Heart right ventricle (tissue), 16 donors: ENCODE measurements at places on chromosomes 16 and 17. TPM values are rescaled to one million over a fixed set of nuclear protein-coding genes. Genes with fewer than 3 reads are reported as not detected.

Gene ITGAL
- total RNA-seq, result 2.9 TPM

Gene CCDC57
- 10.8 TPM for total RNA-seq

Gene EMP2
- total RNA-seq, result 54.6 TPM

DNA sequence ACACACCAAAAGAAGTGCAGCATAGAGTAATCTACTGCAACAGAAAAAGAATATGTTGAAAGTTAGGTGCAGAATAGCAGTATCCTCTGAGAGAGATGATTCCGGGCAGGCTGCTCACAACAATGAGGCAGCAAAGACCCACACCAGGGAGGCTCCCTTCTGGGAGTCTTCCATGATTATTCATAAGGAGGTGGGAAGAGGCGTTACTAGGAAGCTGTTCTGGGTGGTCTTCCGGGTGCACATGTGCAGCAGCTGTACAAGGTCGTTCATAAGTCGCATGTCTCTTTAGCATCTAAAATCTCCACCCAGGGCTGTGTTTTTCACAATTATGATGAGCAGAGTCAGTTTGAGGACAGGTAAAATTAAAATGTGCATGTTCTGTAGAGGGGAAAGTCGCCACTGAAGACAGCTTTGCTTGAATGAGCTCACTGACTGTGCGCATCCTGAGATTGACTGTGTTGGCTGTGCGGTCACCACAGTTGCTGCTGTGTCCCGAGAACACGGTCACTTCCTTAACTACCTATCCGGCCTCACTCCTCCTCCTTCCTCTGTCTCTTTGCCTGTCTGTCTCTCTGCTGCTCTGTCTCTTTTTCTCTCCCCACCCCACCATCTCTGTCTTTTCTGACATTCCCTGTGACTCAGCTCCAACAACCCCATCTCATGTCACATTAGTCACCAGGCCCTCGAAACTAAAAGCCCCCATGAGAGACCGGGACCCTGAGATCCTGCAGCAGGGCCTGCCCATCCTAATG, 125.5 kb upstream of the HSBP1 start:
- H3K36me3 ChIP-seq, result no peaks in the 10 kb centered on the region
- H3K27ac ChIP-seq, result no peak overlapping the region
- no peaks in the 10 kb centered on the region for H3K27me3 ChIP-seq
- H3K4me1 ChIP-seq, result no peaks in the 10 kb centered on the region
- no peak for DNase-seq
- no peak overlapping the region for H3K4me3 ChIP-seq

- H3K27me3 ChIP-seq, result no peaks in the 10 kb centered on the region
- no peak for DNase-seq
- H3K4me3 ChIP-seq, result no peak overlapping the region
- peaks cover 6% of the 10 kb centered on the region for H3K36me3 ChIP-seq
Observed at GRCh38 chr16:72894293-72895151, 153.4 kb downstream of the ZFHX3 start.

Gene SLC35G6
- total RNA-seq, result not detected

Gene PRR29
- total RNA-seq, result not detected

DNA sequence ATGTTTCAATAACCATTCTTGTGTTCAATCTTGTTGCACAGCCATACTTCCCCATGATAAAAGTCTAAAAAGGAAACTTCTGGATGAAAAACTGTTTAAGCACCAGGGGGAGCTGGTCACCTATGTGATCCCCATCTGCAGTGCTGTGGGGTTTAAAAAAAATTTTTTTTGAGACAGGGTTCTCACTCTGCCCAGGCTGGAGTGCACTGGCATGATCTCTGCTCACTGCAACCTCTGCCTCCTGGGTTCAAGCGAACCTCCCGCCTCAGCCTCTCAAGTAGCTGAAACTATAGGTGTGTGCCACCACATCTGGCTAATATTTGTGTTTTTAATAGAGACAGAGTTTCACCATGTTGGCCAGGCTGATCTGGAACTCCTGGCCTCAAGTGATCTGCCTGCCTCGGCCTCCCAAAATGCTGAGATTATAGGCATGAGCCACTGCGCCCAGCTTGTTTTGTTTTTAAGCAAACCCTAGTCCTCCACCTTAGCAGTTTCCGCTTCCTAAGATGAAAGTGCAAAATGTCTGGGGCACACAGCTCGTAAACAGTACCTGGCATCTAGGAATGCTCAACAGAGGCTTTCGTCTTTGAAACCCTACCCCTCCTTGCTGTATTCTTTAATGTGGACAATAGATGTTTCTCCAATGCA, 25.4 kb downstream of the DNAJA2 start:
- H3K27me3 ChIP-seq, result no peaks in the 10 kb centered on the region
- no peaks in the 10 kb centered on the region for H3K4me1 ChIP-seq
- DNase-seq, result no peak
- no peak overlapping the region for H3K4me3 ChIP-seq

Gene TMEM92
- total RNA-seq, result not detected

Gene CTNS
- total RNA-seq, result 5.2 TPM

GRCh38 chr17:35705705-35706104, 25.7 kb upstream of the RASL10B start:
- no peak for DNase-seq
- peaks cover 2% of the 10 kb centered on the region for H3K4me1 ChIP-seq
- no peak overlapping the region for H3K4me3 ChIP-seq
- H3K36me3 ChIP-seq, result peaks cover 18% of the 10 kb centered on the region
- no peak overlapping the region for H3K27ac ChIP-seq
- H3K27me3 ChIP-seq, result no peaks in the 10 kb centered on the region

GRCh38 chr16:11450136-11450535, 104.9 kb downstream of the RMI2 start:
- H3K4me3 ChIP-seq, result no peak overlapping the region
- H3K4me1 ChIP-seq, result no peaks in the 10 kb centered on the region
- no peak overlapping the region for H3K27ac ChIP-seq

- no peaks in the 10 kb centered on the region for H3K36me3 ChIP-seq
- H3K4me1 ChIP-seq, result no peaks in the 10 kb centered on the region
- DNase-seq, result no peak
Observed at GRCh38 chr17:34423978-34424813, 61.2 kb upstream of the CCL1 start.

- no peaks in the 10 kb centered on the region for H3K27me3 ChIP-seq
- DNase-seq, result no peak
- H3K4me3 ChIP-seq, result no peak overlapping the region
- H3K36me3 ChIP-seq, result no peaks in the 10 kb centered on the region
- peaks cover 15% of the 10 kb centered on the region for H3K4me1 ChIP-seq
Observed at GRCh38 chr16:2490190-2491105, 15.5 kb downstream of the TBC1D24 start.

DNA sequence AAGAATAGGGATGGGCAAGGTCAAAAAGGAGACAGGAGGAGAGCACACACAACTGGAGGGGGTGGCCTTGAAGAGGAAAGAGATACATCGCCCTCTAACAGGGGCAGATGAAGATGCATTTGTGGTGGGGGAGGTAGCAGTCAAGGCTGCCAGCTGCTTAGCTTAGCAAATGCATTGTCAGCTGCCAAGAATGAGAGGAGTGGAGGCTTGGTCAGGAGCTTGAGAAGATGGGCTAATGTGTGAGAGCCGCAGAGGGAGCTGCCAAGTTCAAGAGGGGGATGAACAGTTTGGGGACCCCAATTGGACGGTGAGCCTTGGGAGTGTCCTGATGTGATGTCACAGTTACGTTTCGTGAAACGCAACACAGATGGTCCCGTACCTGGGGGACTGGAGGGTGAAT, 28.9 kb upstream of the GNA13 start:
- no peak overlapping the region for H3K27ac ChIP-seq
- H3K27me3 ChIP-seq, result peaks cover 5% of the 10 kb centered on the region
- DNase-seq, result no peak
- no peaks in the 10 kb centered on the region for H3K36me3 ChIP-seq
- no peak overlapping the region for H3K4me3 ChIP-seq

DNA sequence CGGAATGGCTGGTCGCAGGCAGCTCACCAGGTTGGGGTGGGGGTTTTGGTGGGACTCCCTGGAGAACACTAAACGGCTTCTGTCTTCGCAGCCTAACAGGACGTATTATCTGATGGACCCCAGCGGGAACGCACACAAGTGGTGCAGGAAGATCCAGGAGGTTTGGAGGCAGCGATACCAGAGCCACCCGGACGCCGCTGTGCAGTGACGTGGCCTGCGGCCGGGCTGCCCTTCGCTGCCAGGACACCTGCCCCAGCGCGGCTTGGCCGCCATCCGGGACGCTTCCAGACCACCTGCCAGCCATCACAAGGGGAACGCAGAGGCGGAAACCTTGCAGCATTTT, 59.7 kb downstream of the PDPK1 start:
- no peaks in the 10 kb centered on the region for H3K27me3 ChIP-seq
- H3K4me3 ChIP-seq, result no peak overlapping the region
- H3K4me1 ChIP-seq, result peaks cover 18% of the 10 kb centered on the region
